Hypothalamus (tissue), 51 donors: ENCODE measurements at places on chromosomes 7 and 10.

DNA sequence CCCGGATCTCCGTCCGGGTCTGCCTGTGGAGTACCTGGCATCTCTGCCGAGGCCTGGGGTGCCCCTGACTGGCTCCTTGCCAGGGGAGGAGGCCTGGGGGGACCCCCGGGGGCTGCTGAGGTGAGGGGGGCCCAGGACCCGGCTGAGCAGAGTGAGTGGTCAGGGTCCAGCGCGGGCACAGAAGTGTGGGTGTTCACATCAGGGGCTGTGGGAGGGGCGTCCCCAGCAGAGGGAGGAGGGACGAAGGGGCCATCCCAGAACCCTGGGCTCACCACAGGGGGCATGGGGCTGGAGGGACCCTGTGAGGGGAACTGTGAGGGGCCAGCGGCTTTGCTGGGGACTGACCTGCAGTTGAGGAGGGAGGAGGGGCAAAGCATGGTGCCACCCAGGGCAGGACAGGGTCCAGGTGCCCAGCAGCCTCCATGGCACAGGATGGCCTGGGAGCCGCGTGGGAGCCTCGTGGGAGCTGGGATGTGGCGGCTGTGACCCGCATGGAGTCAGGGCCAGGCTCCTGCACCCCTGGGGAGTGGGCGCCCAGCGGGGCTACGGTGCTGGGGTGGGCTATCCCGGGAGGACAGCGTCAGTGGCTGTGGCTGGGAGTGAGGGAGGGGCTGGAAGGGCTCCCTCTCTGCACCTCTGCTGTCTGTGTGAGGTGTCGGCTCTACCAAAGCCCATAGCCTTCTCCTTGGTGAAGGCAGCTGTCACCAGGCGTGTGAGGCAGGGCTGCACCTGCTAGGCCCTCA lies 91.2 kb downstream of the DNAJB6 start:
- no peak for DNase-seq

DNA sequence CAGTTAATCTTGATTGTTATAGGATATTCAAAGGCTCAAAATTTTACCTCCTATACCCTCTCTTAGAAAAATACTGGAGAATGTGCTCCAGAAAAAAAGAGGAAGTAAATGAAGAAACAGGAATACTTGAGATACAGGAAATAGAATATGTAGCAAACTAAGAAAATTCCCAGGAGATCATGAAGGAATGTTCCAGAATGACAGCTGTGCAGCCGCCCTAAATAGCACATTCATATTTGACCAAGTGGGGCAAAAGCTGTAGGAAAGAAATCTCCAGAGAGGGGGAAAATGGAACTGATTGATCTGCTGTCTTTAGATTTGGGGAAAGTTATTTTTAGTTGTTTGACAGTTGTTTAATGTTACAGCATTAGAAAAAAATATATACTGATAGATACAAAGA lies 46.2 kb upstream of the ZEB1 start:
- no peak for DNase-seq

DNA sequence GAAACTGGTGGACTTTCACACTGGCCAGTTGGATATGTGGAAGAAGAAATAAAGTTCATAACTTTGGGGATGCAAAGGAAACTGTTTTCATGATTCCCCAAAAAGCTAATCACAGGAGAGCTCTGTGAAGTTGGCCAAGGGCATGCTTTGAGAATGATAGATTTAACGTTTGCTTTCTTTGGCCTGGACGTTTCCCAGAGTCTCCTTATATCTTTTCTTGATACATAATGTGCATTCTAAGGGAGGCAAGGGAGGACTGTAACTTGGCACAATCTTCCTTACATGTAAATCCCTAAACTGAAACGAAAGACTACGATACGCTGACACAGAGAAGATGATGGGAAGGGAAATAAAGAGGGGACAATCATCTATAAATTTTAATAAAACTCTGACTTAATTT lies 176.5 kb upstream of the INHBA start:
- no peak for DNase-seq

DNA sequence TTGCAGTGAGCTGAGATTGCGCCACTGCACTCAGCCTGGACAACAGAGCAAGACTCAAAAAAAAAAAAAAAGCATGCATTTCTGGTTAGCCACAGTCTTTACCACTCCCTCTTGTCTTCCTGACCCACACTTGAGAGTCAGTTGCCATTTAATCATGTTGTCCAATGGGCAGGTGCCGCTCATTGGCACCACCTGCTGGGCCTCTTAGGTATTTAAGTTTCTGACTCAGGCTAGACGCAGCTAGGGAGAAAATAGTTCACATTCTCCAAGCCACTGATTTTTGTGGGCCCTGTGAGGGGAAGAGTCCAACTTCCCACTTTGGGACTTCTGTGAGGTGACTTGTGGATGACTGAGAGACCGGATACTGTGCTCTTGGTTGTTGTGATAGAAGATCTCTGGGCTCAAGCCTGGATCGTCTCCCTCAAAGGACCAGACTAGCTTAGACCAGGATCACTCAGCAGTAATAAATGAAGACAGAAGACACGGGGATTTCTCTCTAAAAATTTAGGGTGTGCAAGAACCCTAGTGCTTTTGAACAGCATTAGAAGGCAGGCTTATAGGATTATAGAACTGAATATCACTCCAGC lies 26.8 kb upstream of the SORCS3 start:
- no peak for DNase-seq

GRCh38 chr7:6340241-6340640 lies 67.8 kb upstream of the CYTH3 start:
- no peak for DNase-seq

DNA sequence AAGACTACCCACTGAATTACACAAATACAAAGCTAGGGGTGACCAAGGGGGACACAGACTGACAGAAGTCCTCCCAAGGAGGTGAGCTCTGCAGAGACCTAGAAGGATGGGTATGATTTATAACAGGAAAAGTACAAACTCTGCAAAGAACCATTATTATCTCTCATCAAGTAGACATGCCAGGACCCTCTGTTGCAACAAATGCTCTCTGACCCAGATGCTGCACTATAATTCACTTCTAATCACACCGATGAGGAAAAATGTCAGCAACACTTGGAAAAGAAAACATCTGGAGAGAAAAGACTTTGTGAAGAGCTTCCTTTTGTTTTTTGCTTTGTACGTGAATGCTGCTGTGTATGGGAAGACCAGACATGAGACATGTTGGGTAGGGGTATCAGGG lies 178.3 kb upstream of the PDE1C start:
- DNase-seq: no peak

DNA sequence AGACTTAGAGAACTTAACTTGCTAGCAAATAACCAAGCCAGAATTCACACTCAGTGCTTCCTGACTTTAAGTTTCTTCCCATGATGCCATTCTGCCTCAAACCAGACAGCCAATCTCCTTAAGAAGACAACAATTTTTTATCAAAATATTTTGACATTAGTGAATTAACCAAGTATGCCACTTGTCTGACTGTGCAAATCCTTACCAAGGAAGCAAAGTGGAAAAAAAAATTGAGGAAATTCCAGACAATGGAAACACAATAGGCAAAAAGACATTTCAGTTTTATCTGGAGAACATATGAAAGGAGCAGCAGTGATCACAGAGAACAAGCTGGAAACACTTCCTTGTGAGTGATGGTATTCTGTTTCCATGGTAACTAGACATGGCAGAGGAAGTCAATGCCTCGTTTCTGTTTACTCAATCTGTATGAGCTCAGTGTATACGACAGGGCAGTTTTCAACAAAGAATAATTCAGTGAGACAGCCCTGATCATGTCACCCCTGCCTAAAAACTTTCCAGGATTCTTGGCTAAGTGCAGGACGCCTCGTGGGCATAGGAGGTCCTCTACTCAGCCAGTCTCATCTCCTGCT lies 114.2 kb downstream of the DYNC1I1 start:
- DNase-seq: no peak

DNA sequence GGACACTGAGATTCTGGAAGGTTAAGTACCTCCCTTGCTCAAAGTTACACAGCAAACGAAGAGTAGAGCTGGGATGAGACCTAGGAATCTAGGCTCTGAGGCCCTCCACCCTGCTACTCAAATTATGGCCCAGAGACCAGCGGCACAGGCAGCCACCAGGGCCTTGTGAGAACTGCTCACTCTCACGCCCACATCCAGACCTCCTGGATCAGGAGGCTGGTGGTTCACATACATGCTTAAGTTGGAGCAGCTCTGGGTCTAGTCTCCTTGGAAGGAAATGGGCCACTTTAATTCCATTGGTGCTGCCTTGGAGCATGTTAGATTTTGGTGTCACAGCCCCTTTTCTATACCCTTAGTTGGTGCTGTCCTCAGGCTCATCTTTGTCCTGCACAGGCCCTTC lies 41.9 kb downstream of the ADRA2A start:
- DNase-seq: no peak

DNA sequence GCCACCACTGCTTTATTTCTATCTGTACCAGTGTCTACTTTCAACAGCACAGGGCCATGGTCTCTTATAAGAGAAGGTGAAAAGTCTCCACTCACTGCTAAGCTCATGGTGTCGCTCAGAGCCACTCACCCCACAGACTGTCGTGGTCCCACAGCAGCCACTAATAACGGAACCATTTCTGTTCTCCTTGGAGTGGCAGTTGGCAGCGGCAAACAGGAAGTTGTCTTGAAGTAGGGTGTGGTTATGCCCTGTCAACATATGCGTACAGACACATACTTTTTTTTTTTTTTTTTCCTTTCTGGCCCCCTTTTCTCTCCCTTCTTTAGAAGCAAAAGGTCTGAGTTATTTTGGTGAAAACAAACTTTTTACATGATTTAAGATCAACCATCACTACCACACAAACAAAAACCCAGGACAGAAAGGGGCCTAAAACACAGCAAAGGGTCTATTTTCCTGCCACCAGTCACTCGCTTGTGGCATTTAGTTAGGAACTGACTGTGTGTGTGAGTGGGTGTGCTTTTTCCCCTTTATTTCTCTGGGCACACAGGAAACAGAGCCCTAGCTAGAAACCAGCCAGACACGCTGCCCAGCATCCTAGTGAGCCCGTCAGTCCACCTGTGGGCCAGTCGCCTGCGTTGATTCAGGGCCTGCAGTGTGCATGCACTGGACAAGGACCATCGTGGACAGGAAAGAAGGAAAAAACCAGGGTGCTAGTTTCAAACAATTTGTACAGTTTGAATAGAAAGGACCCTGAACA lies 96.7 kb upstream of the EFCAB10 start:
- DNase-seq: no peak

GRCh38 chr7:64887756-64888508 lies 15.1 kb upstream of the ZNF273 start:
- no peak for DNase-seq

DNA sequence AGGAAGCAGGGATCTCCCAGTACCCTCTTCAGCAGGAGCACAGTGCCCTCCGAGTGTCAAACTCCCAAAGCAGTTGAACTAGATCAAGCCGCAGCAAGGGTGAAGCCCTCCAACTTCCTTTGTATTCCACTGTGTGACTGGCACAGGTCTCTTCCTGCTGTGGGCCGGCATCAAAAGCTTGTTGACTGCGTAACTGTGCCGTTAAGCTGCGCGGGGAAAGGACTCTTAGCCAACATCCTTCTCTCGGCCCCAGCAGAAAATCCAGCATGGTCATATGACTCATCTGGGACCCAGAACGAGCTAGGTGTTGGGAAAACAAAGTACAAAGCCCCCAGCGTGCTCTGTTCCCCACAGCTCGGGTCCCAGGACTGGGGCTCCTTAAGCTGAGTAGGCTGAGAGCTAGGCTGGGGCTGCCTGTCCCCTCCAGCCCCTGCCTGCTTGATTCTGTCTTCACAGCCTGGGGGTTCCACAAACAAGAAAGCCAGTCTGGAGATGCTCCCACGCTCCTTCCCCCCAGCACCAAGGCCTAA lies 52.2 kb downstream of the COL17A1 start:
- DNase-seq: no peak

DNA sequence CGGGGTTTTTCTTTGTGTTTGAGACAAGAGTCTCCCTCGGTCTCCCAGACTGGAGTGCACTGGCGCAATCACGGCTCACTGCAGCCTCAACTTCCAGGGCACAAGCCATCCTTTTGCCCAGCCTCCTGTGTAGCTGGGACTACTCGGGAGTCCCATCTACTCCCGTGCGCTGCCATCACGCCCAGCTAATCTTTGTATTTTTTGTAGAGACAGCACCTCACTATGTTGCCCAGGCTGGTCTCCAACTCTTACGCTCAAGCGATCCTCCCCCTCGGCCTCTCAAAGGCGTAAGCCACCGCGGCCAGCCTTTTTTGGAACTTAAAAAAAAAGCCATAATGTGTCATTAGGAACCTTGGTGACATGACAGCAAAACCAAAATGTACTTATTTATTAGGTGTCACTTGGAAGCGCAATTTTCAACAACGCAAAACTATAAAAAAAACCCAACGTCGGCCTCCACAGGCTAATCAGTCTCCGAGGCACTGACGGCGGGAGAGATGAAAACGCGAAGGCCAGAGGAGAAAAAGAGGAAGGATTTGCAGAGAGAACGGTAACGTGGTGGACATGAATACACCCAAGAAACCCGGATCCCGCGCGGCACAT lies 911 bp upstream of the HNRNPH3 start:
- DNase-seq: no peak

DNA sequence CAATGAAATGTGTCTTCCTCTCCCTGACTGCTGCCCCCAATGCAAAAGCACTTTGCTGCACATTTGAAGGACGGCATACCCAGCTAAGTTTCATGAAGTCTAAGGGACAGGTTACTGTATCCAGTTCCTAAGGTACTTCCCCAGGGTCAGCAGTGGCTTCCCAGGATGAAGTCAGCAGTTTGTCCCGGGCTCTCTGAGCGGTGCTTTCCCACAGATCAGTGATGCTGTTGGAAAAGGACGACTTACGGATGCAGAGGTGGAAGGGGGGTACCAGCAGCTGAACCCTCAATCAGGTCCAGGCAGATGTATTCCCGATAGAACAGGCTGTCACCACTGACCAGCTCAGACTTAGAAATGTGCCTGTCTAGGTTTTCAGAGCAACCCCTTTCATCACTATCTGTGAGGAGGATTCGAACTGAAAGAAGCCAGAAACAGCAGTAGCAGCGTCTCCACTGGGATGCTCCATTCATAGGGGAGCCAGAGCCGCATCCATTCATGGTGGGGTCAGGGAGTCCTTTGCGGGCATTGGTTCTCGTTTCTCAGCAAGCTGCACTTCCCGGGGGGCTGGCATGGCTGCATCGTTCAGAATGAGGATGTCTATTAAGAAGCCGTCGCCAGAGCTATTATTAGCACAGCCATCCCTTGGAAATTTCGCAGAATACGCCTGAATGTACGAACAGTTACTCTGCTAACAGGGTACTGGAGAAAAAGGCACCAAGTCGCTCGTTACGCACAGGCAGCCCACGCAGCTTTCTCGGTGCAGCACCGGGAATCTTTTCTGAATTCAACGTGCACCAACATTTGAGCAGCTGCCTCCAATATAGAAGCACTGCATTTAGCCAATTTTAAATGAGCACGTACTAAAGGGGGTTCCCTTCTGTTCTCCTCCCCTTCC lies 303.7 kb downstream of the PRPF18 start:
- no peak for DNase-seq

DNA sequence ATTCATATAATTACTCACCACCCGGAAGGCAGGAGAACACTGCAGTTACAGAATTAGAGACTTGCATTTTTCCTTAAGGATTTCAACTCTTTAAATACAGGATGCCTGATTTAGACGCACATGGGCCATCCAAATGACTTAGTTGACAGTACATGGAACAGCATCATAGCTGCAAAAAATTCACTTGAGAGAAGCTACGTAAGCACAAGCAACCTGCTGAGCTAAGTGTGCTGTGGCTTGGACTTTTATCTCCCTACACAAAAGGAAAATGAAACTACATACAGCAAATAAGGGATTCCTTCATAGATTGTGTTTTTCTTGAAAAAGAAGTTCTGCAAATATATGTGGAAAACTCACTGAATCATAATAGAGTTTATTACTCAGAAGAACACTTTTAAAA lies 152.6 kb downstream of the POU6F2 start:
- no peak for DNase-seq

- no peak for DNase-seq
These were observed 1.2 kb upstream of the MLLT10 start for GRCh38 chr10:21532694-21533466.
